ENCODE measurements at places on chromosomes 12 and 14.

GRCh38 chr12:75528692-75529091 lies 17.3 kb upstream of the KRR1 start:
- no peak for DNase-seq

DNA sequence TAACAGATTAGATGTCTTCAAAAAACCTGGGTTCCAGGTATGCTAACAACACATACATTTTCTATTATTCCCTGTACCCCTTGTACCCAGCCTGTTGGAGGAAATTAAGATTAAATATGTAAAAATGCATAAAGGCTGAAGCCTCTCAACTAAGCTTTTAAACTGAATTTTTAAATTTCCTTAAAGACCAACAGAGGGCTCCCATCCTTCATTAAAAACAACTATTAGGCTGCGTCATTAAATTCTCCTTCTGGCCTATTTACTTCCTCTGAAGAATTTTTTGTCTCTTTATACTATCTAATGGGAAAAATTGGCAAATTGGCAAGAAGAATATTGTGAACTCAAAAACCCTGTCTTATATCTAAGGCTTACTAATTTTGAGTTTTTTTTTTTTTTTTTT lies 21.8 kb downstream of the SENP1 start:
- no peak for DNase-seq

- no peak for DNase-seq
Measured at GRCh38 chr12:103833891-103834290, 7.1 kb downstream of the NT5DC3 start.

- DNase-seq: no peak
Measured at GRCh38 chr14:89826596-89826995, 127.9 kb downstream of the EFCAB11 start.

DNA sequence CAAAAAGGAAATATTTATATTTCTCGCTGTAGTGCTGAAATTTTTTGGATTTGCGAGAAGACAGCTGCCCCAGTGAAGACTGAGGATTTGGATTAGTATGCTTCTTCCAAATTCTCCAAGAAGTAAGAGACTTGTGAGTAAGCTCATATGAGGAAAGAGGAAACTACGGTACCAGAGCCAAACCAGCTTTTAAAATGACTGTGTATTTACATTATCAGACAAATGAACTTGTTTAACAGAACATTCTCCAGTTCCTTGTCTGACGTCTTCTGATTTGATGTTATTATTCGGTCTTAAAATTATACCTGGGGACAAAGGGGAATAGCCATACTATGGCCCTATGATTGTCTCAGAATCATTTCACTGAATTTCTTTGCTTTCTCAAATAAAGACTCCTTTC lies 8.0 kb downstream of the CLEC12B start:
- DNase-seq: no peak

- no peak for DNase-seq
Measured at GRCh38 chr14:67963960-67964812, 144.6 kb downstream of the RAD51B start.
